ENCODE measurements at places on chromosomes 16 and 17.

- no peak for DNase-seq
Observed at GRCh38 chr17:5540321-5540720, 44.0 kb downstream of the NLRP1 start.

DNA sequence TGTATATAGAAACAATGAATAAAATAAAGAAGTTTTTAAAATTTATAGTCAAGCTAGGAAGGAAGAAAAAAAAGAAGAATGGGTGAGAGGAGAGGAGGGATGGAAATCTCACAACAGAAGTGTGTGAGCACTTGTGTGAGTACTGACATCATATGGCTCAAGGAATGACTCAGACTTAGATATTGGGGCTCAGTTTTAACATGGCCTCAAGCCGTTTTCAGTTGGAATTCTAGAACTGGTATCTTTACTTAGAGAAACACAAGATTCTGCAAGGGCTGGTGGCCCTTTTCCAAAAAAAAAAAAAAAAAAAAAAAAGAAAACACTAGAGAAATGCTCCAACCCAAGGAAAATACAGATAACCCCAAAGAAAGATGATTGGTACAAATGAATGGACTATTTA is 55.1 kb downstream of the STXBP4 start:
- no peak for DNase-seq

- no peak for DNase-seq
Observed at GRCh38 chr16:67667453-67667816, 821 bp downstream of the C16orf86 start.

DNA sequence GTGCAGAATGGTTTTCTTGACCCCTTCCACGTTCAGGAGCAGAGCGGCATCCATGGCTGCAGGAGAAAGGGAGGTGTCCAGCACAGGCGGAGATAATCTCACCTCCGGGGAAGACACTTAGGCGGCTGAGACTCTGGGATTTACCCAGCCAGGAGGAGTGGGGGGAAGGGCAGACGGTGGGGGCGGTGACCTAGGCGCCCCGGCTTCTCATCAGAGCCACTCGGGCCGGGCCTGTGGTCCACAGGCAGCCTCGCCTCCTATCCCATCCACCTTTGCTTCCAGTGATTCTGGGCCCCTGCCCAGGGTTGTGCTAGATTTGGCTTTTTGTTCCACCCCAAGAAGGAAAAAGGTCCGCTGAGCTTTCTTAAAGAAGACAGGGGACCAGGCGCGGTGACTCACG is at the start of gene AIPL1:
TSS of gene AIPL1 (minus strand) at position 71 of the 400 bp plus-strand sequence. CDS start at position 54, 17 bp downstream.
- DNase-seq = no peak

Measured in activated CD4-positive, alpha-beta T cell treated with anti-CD3 and anti-CD28 coated beads, Interleukin-2, amount 50 U/mL, for 4 hours (primary cell).